GM06990 (cell line): ENCODE measurements at places on chromosomes 5 and 9.
A peak's percentile ranks its signal among the peaks of the same experiment; 100 is the strongest.

DNA sequence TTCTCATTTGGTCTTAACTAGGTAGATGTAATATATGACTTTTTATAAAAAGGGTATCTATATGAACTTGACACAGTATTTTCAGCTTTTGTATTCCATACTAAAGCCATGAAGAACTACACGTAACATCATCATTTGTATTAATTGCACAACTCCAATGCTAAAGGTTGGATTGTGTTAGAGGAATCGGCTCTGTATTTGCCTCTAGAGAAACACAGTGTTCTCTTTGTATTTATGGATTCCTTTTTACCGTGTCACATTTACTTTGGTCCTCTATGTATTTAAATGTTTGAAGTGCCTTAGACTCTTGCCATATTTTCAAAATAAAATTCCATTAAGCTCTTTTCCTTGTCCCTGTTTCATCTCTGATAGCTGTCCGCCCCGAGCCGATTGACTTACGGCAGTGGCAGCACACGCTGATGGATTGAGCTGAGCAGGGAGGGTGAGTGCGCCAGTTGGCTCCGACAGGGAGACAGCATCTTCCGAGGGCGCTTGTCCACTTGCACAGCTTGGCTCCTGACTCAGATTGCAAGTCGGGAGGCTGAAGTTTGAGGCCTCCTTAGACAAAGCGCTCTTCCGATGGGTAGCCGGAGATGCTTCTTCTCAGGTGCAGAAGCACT is 95.6 kb upstream of the DMRT1 start:
- DNase-seq = no peak

DNA sequence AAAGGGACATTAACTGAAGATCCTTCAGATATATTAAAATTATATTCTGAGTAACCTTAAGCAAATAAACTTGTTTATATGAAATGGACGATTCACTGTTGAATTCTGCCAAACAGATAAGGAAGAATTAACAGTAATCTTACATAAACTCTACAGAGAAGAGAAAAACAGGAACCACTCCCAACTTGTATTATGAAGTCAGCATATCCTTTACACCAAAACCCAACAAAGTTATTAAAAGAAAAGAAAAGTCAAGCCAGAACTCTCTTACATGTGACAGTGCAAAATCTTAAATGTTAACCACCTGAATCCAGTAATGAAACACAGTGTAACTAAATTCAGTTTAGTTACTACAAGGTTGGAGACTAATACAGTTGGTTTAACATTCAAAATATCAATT is 185.8 kb downstream of the DEPDC1B start:
- DNase-seq = no peak

DNA sequence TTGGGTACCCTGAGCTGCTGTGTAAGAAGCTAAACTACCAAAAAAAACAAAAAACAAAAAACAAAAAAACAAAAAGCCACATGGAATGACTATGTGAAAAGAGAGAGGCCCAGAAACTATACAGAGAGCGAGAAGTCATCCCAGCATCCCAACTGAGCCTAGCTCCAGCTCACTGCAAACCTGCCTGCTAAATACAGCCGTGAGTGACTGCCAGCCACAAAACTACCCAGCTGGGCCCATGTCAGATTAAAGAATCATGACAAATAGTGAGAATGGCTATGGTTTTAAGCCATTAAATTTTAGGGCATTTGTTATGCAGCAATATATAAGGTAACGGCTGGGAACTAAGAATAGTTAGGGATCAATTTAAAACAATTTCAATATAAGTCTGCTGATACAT is 335.1 kb upstream of the PDE4D start:
- no peak for DNase-seq

- no peak for DNase-seq
These were observed 42.7 kb upstream of the ANGPTL2 start for GRCh38 chr9:127165116-127165515.

DNA sequence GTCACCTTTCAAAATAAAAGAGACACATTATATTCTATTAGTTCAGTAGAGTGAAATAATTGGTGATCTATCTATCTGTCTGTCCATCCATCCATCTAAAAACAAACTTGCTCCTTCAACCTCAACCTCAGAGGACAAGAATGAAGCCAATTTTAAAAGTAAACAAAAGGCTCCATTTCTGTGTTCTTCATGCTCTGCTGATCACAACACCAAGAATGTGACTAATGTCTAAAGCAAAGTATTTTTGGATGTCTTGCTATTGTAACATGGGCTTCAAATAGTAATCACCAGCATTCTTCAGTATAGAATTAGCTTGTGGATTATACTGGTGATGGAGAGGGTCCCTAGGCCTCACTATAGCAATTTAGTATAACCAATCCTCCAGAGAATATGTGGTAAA is 1304.4 kb downstream of the MAT2B start:
- DNase-seq = peak; percentile 1

GRCh38 chr9:134930398-134930797 is 12.7 kb upstream of the FCN1 start:
- DNase-seq = peak; percentile 72

DNA sequence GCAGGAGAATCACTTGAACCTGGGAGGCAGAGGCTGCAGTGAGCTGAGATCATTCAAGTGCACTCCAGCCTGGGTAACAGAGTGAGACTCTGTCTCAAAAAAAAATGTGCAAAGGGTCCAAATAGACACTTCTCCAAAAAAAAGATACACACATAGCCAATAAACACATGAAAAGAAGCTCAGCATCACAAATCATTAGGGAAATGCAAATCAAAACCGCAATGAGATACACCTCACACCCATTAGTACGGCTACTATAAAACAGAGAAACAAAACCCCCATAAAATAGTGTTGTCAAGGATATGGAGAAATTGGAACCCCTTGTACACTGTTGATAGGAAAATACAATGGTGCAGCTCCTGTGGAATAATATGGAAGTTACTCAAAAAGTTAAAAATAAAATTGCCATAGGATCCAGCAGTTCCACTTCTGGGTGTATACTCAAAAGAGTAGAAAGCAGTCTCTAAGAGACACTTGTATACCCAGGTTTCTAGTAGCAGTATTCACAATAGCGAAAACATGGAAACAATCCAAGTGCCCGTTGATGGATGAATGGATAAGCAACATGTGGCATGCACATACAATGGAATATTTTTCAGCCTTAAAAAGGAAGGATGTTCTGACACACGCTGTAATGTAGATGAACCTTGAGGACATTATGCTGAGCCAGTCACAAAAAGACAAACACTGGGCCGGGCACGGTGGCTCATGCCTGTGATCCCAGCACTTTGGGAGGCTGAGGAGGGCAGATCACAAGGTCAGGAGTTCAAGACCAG is 57.2 kb upstream of the PPARGC1B start:
- no peak for DNase-seq

DNA sequence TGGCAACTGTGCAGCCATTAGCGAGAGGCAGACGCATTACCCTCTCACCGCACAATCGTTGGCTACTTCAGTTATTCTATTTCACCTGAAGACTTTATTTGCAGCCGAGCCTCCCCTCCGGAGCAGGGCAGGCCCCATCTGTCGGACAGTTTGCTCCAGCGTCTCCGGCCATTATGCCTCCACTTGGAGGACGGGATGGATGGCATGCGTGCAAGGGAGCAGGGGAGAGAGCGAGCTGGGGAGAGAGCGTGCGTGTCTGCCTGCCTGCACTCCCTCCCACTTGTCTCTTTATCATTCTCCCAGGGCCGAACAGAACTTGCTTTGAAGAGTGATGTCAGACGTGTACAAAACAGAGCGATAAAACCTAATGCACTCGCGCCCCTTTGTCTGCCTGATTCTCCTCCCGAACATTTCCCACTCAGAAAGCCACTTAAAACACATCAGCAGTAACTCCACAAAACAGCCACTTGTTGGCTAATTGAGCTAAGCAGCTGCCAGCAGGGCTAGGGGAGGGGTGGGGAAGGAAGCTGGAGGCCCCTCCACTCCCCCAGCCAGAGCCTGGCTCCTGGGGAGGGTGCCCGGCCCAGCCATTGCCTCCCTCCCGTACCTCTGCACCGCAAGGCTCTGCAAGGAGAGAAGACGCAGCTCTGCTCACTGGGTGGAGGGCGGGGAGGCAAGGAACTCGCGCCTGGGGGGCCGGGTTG is 43.4 kb upstream of the FUBP3 start:
- DNase-seq = no peak

DNA sequence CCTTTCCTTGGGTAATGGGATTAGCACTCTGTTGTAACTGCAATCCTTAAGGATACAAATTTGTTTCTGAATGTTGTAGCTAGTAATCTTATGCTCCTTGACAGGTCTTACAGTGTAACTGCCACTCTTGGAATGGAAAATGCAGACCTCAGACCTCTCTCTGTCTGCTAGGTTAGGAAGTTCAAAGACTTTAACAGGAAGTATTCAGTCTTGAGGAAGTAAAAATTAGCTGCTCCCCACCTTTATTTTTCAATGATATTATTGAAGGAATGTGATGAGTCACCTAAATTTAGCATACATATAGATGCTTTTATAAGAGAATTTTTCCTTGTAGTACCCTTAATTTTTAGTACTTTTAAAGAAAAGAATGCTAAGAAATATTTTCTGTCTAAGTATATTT is 71.5 kb downstream of the PAM start:
- DNase-seq = no peak

- no peak for DNase-seq
These were observed 153.6 kb downstream of the TMC1 start for GRCh38 chr9:72674961-72675360.

GRCh38 chr5:177527595-177527994 is 10.8 kb upstream of the DDX41 start:
- no peak for DNase-seq

- no peak for DNase-seq
These were observed 4.1 kb upstream of the CLK4 start for GRCh38 chr5:178630951-178631350.

- DNase-seq = no peak
These were observed 206.4 kb downstream of the ENC1 start for GRCh38 chr5:74433896-74434829.

DNA sequence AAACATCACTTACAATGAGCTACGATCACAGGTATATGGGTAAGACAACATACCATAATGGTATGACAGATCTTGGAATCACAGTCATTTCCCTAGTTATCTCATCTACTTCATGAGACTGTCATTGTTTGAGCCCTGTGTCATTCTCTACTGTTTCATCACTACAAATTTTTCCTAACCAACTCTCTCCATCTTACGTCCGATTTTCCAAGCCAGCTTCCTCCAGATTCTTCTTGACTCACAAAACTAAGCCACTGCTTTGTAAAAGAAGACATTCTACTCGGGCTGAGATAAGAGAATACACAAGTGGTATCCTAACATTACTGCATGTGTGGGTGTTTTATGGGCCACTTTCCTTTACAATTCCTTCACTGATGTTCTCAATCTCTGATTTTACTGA is 49.6 kb downstream of the SERINC5 start:
- DNase-seq = no peak

- no peak for DNase-seq
These were observed 180.4 kb downstream of the ST8SIA4 start for GRCh38 chr5:100722657-100723056.

DNA sequence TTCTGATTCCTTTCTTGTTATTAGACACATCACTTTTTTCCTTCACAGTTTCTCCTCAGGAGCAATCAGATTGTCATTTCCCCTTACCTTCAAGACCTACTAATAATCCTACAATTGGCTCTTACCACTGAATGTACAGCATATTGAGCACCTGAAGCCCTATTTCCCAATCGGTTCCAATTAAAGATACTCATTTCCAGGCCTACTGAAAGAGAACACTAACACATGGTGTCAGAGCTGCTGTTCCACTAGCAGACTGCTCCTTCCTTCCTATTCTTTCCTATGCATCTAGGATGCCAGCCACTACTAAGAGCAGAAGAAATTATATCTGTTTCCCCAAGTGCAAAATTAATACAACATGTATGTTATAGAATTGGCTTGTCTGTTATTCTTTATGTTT is 34.6 kb downstream of the SKIC3 start:
- no peak for DNase-seq

DNA sequence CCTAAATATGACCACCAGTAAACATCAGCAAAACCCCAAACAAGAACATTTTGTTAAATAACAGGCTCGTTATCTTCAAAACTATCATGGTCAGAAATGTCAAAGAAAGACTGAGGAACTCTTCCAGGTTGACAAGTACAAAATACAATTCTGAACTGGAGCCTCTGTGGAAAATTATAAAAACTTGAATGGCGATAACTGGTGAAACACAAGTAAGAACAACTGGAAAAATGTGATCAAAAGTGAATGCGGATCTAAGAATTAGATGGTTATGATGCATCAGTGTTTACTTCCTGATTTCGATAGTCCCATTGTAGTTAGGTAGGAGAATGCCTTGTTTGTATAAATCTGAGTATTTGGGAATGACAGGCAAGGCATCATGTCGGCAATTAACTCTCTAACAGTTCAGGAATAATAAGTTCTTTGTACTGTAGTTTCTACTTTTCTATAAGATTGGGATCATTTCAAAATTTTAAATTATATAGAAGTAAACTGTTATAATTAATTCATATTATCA is 740.2 kb upstream of the DMAC1 start:
- no peak for DNase-seq

- no peak for DNase-seq
These were observed 295.5 kb downstream of the IRX1 start for GRCh38 chr5:3891113-3891512.

DNA sequence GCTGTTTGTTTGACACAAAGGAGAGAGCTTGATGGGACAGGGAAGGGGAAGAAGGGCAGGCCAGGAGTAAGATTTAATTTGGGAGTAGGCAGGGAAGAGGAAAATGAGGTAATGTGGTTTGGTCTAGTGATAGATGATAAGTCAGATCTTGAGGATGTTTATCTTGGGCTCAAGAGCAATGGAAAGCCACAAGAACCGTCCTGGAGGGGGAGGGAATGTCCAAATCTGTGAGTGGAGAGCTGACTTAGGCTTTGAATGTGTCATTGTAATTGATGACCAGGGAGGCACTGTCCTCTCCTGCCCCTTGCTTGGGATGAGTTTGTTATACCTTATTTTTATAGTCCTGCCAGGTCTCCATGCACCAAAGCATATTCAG is 37.5 kb downstream of the MAMDC2 start:
- no peak for DNase-seq

DNA sequence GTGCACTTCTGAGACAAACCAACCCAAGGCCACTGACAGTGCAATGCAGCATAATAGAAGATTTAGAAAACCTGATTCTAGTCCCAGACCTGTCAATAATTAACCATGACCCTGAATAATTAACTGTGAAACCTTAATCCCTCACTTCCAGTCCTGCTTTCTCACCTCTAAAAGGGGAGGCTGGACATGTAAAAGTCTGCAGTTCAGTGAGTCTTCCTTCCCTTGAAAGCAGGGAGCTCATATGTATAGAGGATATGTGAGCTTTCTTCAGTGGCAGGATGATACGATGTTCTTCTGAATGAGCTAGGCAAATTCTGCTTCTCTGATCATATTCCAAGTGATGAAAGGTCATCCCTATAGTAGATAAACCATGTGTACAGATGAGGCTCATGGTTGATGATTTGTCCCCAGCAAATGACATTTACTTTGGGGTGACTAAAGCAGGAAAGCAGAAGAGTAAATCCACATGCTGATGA is 2.9 kb downstream of the KCNV2 start:
- no peak for DNase-seq

GRCh38 chr5:144335561-144335960 is 164.9 kb downstream of the KCTD16 start:
- DNase-seq = no peak
